CMK (cell line): ENCODE measurements at places on chromosomes 7 and 10.

DNA sequence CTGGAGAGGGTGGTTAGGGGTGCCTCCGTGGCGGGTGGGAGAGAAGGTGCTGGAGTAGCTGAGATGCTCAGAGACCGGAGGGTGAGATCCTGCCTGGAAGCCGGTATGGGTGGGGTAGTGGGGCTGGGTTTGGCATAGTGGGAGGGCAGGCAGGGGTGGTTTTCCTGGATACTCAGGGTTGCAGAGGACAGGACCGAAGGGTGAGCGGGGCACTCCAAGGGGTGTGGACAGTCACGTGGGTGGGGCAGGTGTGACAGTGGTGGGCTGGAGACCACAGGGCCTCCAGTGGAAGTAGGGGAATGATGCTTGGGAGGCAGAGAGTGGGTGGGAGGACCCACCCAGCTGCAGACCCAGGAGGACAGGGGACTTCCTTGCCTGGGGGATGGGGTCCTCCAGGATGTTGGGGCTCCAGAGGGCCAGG is 1.9 kb downstream of the SCART1 start:
- DNase-seq = no peak

DNA sequence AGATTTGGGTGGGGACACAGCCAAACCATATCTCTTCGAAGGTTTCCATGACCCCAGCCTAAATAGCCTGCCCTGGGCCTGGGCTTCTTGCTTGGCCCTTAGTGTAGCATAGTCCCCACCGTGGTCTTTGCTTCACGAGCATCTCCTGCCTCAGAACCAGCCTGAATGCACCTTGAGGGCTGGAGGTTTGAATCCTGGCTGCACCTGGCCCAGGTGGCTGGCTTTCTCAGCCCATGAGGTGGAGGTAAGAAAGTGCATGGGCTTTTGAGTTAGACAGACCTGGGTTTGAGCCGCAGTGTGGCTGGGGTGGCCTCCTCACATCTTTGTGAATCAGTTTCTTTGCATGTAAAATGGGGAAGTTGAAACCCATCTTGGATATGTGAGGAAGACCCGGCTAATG is 24.2 kb upstream of the PCBD1 start:
- DNase-seq = no peak

DNA sequence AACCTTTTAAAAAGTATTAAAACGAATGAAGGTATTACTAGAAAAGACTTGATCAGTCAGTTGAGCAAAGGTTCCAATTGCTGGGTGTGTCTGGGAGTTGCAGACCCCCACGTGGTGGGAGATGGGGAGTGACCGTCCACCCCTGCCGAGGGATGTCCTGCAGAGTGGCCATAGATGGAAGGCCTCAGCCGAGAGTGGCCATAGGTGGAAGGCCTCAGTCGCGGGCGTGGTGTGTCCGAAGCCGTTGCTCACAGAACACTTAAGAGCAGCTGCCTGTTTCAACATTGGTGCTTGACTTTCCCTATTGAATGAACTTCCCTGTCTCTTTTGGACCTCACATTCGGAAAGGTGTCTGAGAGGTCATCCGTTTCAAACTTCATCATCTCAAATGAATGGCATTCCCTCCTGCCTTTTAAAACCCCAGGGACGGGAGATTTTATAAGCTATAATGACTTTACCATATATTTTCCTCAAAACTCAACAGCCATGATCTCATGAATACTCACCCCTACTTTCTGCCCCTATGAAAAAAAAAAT is 69.4 kb downstream of the CAMK1D start:
- DNase-seq = no peak

DNA sequence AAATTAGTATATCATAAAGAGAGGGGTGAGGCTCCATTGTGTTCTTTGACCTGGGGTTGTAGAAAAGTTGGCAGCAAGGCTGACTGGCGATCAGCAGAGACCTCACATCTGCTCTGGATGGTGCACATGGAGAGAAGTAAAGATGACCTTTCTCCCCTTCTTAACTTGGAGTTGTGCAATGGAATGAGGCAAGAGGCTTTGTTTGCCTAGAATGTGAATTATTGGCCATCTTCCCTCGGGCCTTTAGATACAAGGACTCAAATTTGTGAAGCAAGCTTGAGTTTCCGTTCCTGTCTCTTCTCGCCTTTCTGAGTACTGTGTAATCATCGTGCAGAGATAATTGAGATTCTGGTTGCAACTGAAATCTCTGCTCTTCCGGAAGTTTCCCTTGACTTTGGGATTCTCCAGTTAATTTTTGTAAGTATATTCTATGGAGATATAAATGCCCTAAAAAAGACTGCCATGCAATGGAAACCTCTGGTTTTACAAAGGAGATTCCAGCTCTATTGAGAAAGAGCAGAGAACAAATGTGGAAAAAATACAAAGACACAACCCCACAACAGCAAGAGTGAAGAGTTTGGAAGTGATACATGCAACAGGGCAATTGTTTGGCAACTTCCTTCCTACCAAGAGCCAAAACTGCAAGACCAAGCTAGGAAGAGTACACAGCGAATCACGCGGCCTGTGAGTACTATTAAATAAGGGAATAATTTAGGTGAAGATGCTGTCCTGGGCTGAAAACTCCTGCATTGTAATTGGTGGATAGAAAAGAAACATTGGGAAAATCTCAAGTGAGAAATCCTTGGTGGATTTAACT is 542.3 kb upstream of the NRP1 start:
- no peak for DNase-seq

DNA sequence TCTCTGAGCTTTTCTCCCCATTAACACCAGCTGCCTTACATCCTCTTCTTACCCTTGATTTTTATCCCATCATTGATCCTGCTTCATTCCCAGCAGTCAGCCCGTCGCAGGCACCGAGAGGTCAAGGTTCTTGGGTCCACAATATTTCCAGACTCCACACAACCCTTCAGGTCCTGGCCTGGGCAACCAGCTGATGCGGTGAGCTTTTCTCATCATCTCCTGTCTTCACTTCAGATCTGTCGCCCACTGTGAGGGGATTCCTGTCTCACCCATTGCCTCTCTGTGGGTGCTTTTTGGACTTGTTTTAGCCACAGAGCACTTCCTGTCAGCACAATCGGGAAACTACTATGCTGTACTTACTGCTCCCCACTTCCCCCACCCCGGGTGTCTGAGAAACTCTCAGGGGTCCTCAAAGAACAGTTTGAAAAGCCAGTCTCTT is 8.4 kb upstream of the PVRIG start:
- no peak for DNase-seq

- no peak for DNase-seq
Measured at GRCh38 chr7:88204525-88205110, 15.2 kb downstream of the SRI start.
